ENCODE measurements at places on chromosomes 2 and 18. TPM values are rescaled to one million over a fixed set of nuclear protein-coding genes. Genes with fewer than 3 reads are reported as not detected.

TTN gene
- total RNA-seq = 19.6 TPM

UNC80 gene
- not detected for total RNA-seq

GRCh38 chr2:140747665-140748064 lies 1383.2 kb downstream of the LRP1B start:
- H3K27me3 ChIP-seq = no peaks in the 10 kb centered on the region
- no peak overlapping the region for H3K4me3 ChIP-seq
- no peaks in the 10 kb centered on the region for H3K4me1 ChIP-seq
- no peak for DNase-seq

DNA sequence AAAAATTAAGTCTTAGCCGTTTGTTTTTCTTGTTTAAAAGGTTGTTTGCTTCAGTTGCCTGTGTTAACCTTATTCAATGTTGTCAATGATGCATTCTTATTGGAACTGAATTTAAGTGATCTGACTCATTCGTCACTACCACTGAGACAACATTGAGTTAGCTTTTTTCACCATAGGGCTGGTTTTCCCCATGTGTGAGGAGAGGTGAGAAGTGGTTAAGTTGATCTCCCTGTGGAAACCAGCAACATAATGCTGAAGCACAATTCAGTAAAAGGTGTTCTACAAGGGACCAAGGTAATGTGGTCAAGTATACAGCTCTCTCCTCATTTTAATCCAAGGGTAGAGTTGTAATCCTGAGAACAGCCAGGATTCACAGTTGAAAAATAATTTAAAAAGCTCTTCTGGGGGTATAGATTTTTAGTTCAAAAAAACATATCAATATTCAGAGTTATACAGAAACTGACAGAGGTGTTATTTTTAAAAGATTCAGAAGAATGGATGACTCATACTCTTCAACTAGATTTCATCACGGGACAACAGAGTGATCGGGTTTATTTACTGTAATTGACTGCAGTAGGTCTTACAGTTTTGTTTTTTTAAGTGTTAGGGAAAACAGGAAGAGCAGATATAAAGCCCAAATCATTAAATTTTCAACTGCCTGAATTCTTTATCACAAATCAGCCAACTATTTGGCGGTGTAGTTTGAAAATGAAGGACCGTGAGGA lies 12.6 kb downstream of the NOP58 start:
- H3K4me1 ChIP-seq = peaks cover 22% of the 10 kb centered on the region
- H3K27ac ChIP-seq = peak overlapping the region; percentile 2
- peaks cover 75% of the 10 kb centered on the region for H3K36me3 ChIP-seq
- no peak for DNase-seq
- H3K4me3 ChIP-seq = no peak overlapping the region

- no peak overlapping the region for H3K27ac ChIP-seq
- peak; percentile 23 for DNase-seq
- H3K36me3 ChIP-seq = no peaks in the 10 kb centered on the region
- no peaks in the 10 kb centered on the region for H3K4me1 ChIP-seq
These were observed 62.0 kb downstream of the CIB4 start for GRCh38 chr2:26579025-26579722.

DNA sequence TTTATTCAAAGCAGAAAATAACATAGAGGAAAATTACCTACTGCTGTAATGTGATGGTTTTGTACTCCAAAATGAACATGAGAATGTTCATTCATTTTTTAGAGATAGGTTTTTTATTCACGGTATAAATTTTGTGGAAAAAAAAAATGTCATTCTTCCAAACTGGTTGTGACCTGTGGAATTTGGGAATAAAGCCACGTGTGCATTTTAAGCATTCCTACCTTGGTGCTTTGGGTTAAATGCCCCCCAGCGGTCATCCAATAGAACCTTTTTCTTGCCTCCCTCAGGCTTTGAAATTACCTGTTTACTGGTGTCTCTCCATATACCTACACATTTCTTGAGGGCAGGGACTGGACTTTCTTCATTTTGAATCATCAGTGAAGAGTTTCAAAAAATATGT lies 740.7 kb downstream of the DPP10 start:
- H3K27me3 ChIP-seq = no peaks in the 10 kb centered on the region
- no peak for DNase-seq
- no peak overlapping the region for H3K4me3 ChIP-seq
- no peaks in the 10 kb centered on the region for H3K4me1 ChIP-seq
- no peaks in the 10 kb centered on the region for H3K36me3 ChIP-seq

DNA sequence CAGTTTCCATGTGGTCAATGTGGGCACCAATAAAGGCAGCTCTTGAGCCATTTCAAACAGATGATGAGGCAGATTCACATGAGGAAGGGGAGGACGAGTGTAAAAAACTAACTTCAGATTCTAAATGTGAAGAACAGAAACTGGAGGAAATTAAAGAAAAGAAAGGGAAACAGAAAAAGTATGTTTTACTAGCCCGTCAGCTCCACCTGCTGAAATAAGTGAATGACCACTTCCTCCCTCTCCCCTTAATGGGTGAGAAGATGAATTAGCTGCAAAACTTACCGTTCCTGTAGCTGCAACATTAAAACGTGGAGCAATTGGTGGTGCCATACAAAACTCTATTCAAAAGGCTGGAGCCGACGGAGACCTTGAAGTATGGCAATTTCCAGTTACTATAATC lies 203.5 kb downstream of the UXS1 start:
- DNase-seq = no peak
- no peak overlapping the region for H3K4me3 ChIP-seq
- H3K4me1 ChIP-seq = no peaks in the 10 kb centered on the region

DNA sequence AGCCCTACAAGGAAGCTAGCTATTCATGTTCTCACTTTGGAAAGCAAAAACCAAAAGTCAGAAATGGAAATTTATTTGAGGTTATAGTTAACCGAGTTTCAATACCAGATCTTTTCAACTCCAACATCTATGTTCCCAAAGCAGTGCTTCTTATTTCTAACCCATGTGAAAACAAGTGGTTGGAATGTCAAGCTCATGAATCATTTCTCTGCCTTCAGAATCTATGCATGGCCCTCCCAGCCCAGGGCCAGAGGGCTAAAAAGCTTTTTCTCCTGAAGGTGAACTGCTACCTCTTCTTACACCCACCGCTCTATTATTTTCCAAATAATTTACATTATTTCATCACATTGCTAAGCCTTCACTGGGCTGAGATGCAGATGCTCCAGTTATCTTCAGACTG lies 158.4 kb downstream of the SP3 start:
- H3K4me3 ChIP-seq = no peak overlapping the region
- no peak for DNase-seq

DNA sequence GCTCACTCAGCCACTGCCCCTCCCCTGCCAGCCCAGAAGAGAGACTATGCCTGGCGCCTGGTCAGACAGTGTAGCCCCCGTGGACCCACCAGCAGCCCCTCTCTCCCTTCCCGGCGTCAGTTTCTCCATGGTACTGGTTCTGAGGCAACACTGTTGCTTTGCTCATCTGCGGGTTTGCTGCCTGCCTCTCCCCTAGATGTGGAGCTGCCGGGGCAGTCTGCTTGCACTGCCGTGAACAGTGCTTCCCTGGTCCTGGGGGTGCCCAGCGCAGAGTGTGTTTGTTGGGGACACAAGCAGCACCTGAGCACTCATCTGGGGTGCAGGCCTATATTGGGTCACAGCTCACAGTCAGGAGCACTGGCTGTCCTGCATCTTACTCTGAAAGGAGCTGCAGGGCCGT lies 309.9 kb downstream of the NDUFA10 start:
- DNase-seq = peak; percentile 36
- no peak overlapping the region for H3K4me3 ChIP-seq

DNA sequence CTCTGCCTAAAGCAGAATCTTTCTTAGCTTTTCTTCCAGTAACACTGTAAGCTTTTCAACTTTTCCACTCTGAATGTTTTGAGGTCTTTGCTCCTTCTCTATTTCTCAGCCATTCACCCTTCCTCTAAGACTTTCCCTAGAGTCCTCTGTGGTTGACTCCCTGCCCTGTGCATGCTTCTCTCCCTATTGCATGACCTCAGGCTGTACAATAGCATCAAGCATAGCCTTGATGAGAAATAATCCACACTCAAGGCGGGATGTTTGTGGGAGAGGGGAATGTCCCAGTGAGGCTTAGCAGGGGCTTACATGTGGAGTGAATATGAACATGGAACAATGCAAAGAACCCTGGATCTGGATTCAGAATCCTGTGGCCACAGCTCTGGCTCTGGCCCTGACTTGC lies 48.4 kb upstream of the IGFBP5 start:
- no peak overlapping the region for H3K4me3 ChIP-seq
- no peak for DNase-seq
- H3K27ac ChIP-seq = no peak overlapping the region

- H3K4me3 ChIP-seq = no peak overlapping the region
- H3K36me3 ChIP-seq = no peaks in the 10 kb centered on the region
- no peaks in the 10 kb centered on the region for H3K27me3 ChIP-seq
- H3K27ac ChIP-seq = no peak overlapping the region
These were observed 85.6 kb downstream of the NCOA1 start for GRCh38 chr2:24576617-24577016.

Data from upper lobe of right lung (tissue), 1 donor.